ENCODE measurements at places on chromosomes 4 and X.

DNA sequence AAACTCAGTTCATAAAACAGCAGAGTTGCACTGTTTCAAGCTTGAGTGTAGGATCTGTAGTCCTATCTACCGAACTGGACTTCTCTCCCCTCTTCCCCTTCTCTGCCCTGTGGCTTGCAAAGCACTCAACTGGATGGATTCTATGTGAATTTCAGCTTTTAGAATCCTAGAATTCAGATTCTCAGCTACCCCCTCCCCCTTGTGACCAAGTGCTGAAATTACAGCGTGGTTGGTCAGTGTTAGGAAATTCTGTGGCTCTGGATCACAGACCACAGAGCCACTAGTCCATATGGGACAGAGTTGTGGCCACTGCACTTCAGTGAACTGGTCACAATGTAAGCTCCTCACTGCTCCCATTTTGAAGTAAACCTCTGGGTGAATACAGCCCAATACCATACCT is 64.6 kb upstream of the TRPC5 start:
- peak; percentile 40 for DNase-seq

- DNase-seq = no peak
These were observed 175.0 kb upstream of the MTMR8 start for GRCh38 chrX:64570204-64570603.

DNA sequence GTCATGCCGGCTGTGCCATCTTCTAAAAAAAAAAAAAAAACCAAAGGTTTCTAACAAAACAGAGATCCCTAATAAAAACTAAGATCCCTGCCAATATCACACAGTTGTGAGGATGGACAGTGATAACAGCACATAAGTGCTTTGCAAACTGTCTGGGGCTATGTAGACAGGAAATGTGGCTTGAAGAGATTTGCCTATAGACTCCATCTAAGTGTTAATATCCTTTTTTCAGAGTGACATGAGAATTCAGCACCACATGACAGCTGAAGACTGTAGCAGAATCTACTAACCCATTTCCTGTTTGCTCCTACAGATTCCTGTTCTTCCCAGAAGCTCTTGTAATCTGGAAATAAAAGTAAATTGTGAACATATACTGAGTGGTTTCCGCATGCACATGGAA is 215.4 kb downstream of the KDR start:
- no peak for DNase-seq

GRCh38 chr4:10664408-10664807 is 20.2 kb downstream of the CLNK start:
- DNase-seq = no peak

- no peak for DNase-seq
These were observed 51.1 kb downstream of the TET2 start for GRCh38 chr4:105197777-105198176.

GRCh38 chr4:184250795-184251669 is 33.4 kb upstream of the ENPP6 start:
- peak; percentile 69 for DNase-seq

DNA sequence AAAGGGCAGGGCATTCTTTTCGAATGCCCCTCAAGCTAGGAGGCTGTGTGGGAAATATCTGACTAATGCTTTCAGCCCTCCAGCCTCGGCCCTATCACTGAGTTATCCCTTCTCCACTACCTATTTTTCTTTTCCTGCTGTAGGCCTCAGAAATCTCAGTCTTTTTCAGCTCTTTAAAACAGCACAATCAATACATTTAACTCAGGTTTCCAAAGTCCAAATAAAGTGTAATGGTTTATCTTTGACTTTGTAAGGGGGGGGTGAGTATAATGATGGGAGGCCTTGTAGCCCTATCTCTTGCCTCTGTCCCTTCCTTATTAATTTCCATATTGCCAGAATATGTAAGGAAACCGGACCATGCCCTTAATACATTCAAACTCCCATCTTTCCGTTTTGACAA is 1.6 kb upstream of the WNK3 start:
- no peak for DNase-seq

GRCh38 chr4:156169011-156169410 is 215.3 kb upstream of the CTSO start:
- DNase-seq = peak; percentile 22

- no peak for DNase-seq
These were observed 102.1 kb downstream of the RELL1 start for GRCh38 chr4:37584071-37584470.

GRCh38 chr4:34935739-34936138 is 1308.6 kb downstream of the ARAP2 start:
- no peak for DNase-seq

GRCh38 chrX:47687263-47687662 is 28.3 kb upstream of the UXT start:
- DNase-seq = no peak

- DNase-seq = no peak
These were observed 455.6 kb downstream of the TMA16 start for GRCh38 chr4:163949976-163950601.

DNA sequence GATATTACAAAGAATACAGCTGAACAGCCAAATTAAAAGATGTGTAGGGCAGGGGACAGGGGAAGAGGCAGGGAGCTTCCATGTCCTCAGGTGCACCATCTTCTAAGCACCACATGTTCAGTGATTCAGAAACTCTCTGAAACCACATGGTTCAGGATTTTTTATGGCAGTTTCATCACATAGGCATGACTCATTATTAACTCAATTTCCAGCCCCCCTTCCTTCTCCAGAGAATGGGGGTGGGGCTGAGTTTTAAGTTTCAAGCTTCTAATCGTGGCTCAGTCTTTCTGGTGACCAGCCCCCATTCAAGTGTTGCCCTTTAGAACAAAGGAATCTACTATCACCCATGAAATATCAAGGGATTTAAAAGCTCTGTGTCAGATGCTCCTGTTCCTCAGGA is 317.8 kb upstream of the GALNT7 start:
- DNase-seq = no peak

DNA sequence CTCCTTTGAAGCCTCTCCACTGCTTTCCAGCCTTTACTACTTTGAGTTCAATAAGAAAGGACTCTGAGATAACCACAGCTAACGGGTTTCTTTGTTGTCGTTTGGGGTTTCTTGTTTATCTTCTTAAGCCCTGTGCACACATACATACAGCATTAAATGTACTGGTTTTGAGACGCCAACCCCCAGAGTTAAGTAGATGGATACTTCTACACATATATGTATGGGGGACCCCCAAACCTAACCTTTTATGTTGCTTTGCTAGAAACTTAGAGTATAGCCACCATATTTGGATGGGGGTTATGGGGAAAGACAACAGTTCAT is 697 bp downstream of the CEP135 start:
- DNase-seq = no peak

- no peak for DNase-seq
These were observed 88.2 kb upstream of the GPR50 start for GRCh38 chrX:151088221-151088620.

DNA sequence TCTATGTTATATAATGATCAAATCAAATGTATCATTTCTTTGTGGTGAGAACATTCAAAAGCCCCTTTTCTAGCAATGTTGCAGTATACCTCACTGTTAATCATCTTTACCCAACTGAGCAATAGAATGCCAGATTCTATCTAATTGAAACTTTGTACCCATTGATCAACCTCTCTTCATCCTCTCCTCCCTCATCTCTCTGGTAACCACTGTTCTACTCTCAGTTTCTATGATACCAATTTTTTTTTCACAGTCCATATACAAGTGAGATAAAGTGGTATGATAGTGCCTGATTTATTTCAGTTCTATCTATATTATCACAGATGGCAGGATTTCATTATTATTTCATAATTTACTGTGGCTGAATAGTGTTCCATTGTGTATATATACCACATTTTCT is 209.8 kb downstream of the SPCS3 start:
- DNase-seq = no peak

- DNase-seq = no peak
These were observed 33.0 kb upstream of the KIAA0232 start for GRCh38 chr4:6749340-6750171.

GRCh38 chr4:129883996-129884395 is 788.0 kb downstream of the C4orf33 start:
- DNase-seq = no peak

GRCh38 chr4:22019676-22020075 is 71.1 kb upstream of the KCNIP4 start:
- no peak for DNase-seq

GRCh38 chr4:87239821-87240220 is 19.4 kb upstream of the KLHL8 start:
- no peak for DNase-seq

GRCh38 chrX:6856471-6856870 is 291.0 kb upstream of the STS start:
- no peak for DNase-seq

DNA sequence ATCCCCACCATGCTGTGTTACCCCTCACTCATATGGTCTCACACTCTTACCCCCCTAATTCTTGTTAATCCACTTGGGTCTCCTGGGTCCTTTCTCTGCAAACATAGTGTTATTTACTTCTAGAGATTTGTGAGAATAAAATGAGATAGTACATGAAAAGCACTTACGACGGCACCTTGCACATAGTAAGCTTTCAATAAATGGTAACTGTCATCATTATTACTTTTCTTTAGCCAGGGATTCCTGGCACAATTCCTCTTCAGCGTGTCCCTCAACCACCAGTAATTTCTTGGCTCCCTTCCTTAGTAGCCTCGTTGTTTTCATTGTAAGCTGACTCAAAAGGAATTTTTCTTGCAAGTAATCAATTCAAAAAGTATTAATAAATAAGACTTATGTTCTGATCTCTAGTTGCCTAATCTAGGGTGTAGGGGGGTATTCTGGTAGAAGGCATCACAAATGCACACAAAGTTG is 30.1 kb upstream of the RBMX start:
- DNase-seq = no peak

GRCh38 chr4:53015681-53016080 is 153.6 kb downstream of the RASL11B start:
- DNase-seq = no peak

GRCh38 chr4:82739287-82740190 is 59.1 kb downstream of the SCD5 start:
- peak; percentile 62 for DNase-seq

DNA sequence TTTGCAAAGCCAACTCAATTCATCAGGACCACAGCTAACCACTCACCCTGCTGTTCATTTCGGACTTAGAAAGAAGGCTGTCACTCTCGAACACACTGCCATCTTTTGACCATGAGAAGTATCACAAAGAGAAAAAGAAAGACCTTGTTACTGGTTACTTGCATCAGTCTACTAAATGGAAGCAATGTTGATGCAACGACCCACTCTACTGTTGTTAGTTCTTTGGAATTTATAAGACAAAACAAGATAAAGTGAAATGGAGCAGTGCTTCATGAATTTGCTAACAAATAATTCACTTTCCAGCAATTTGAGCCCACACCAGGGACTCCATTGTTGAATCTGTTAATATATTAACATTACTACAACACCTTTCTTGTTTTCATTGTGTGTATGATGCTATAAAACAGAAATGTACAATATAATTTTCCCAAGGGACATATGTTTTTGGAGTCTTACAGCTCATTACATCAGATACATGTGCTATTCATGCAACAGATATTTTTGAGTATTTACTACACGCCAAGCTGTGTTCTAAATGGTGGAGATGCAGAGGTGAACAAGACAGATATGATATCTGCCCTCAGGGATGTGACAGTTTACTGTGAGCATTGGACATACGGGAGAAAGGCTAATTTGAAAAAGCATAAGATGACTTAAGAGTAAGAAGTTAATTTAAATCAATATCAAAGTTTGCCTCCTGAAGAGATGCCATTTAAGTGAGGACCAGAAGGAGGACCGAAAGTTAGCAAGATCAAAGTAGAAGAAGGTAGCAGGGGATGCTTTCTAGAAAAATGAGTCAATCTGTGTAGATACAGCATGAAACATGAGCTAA is 87.2 kb downstream of the AREG start:
- DNase-seq = peak; percentile 75

DNA sequence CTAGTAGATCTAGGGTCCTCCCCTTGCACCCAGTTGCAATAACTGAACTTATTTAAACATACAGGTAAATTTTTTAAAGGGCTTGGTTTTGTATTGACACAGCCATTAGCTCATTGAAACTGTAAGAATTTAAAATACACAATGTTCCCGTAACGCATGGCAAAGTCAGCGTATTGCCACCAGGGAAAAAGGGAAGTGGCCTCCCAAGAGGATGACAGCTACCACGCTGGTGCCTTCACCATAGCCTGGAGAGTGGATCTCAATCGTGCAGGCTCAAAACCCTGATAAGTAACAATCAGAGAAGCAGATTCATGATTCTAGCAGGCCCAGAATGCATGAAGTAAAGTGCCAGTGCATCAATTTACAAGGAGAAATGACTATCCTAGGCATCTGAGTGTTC is 49.4 kb upstream of the RELL1 start:
- no peak for DNase-seq

DNA sequence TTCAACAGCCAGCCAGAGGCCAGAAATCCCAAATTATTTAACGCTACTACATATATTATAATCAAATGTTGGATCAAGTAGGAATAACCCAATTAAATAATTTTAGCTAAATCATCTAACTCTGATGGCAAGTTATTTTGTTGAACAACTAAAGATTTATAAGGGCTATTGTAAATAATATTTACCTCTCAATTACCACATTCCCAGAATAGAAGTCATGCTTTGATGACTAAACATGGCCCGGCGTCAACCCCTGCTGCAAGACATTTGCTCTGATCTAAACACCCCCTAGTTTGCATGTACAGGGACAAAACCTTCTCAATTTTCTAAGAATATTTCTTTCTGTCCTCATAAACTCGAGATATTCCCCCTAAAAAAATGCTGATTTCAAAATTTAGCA is 14.2 kb downstream of the VEGFC start:
- DNase-seq = no peak

GRCh38 chr4:23117826-23118225 is 425.1 kb downstream of the GBA3 start:
- no peak for DNase-seq

- DNase-seq = no peak
These were observed 5.9 kb upstream of the STIM2 start for GRCh38 chr4:26854701-26855100.

DNA sequence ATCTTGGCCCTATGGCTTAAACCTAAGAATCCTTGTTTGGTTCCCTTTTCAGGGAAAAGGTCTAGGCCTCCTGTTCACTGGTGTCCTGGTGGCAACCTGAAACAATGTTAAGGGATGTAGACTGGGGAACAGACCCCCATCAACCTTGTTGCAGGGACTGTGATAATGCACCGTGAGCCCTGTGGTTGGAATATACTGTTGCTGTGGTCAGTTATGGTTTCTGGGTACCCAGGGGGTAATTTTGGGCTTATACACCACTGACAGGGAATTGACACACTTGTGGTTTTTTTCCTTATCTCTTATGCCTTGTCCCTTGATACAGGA is 64.0 kb upstream of the WDR1 start:
- no peak for DNase-seq

DNA sequence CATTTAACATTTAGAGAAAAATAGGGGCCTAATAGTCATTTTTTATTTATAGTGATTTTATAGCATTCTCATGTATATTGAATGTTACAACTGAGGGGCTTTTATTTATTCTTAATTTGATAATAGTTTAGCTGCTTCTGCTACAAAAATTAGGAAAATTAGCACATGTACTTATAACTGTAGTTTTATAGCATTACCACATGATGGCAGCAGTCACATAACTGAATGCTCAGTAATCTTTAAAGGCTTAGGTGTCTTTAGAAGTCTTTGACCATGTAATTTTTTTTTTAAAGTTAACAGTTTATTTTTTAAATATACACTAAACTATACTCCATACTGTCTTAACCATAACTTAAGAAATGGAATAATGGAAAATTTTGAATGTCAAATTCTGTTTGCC is 136.6 kb downstream of the STAG2 start:
- peak; percentile 52 for DNase-seq

GRCh38 chrX:17669891-17670290 is 67.4 kb upstream of the SCML1 start:
- no peak for DNase-seq

Data from MM.1S (cell line).